ENCODE measurements at places on chromosomes 1 and 21.

GRCh38 chr1:20730690-20731056 lies 1.8 kb downstream of the SH2D5 start:
- DNase-seq, result no peak

DNA sequence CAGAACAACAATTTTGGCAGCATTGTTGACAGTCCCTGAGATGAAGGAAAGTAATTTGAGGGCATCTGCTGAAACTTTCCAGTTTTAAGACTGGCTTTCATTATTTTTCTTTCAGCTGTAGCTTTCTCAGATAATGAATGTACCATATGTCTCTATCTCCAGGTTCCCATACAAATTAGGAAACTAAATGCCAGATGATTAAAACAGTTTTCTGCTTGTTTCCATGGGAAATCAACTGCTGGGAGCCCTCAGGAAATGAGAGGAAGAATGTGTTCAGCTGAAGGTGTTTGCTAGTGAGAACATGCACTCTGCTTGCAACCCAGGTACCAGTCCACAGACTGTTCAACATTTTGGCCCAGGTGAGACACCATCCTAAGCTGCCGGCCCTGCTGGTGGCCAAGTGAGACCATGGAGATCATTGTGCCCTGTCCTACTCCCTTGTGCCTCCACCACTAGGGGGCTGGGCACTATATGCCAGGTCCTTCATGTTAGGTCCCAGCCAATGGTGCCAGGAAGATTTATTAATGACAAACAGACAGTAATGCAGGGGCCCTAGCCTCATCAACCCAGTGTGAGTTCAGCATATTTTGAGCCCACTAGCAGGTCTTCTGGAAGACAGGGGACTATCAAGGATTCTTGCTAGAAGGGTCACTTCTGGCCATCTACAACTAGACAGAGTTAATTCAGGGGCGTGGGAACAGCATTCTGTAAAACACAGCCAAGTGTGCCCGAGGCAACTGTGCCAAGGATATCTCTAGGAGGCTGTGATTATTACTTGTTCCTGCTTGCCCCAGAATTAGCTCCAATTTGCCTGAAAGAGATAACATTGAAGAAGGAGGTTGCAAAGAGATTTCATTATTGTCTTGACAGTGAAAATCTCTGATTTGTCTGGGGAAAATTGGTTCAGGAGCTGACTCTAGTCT lies 17.0 kb upstream of the LRRC8C start:
- DNase-seq, result no peak

GRCh38 chr1:24451746-24452145 lies 36.1 kb downstream of the NIPAL3 start:
- DNase-seq, result no peak

DNA sequence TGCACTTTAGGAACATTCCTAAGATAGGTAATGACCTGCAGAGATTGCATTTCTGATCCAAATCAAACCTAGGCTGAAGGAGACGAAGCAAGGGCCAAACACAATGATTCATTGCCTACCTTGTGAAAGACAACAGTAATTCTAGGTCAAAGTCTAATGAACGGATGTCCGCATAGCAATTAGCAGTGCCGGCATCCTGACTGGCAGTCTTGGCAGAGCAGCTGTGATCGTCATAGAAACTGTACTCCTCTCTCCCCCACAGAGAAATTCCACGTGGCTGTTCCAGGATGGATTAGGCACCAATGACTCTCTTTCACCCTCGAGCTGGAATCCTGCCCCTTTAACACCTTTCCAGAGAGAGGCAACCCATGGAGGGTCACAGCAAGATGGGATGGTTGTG lies 28.9 kb upstream of the VAV3 start:
- no peak for DNase-seq

DNA sequence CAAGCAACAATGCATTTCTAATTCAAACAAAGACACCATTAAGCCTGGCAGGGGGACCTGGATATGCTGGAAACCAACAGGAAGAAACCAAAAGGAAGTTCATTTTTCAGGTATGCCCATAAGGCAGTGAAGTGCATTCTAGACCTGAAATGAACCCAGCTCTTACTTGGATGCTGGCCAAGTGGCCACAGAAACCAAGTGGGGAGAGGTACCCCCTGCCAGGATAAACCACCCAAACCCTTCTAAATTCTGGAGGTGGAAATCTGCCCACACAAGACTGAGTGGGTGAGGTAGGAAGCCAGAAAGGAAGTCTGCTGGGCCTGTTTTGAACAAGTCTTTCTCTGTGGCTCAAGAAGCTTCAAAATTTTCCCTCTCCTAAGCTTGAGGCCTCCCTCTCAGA lies 2.6 kb downstream of the CD5L start:
- DNase-seq, result no peak

- no peak for DNase-seq
These were observed 20.5 kb downstream of the STPG1 start for GRCh38 chr1:24392982-24393650.

DNA sequence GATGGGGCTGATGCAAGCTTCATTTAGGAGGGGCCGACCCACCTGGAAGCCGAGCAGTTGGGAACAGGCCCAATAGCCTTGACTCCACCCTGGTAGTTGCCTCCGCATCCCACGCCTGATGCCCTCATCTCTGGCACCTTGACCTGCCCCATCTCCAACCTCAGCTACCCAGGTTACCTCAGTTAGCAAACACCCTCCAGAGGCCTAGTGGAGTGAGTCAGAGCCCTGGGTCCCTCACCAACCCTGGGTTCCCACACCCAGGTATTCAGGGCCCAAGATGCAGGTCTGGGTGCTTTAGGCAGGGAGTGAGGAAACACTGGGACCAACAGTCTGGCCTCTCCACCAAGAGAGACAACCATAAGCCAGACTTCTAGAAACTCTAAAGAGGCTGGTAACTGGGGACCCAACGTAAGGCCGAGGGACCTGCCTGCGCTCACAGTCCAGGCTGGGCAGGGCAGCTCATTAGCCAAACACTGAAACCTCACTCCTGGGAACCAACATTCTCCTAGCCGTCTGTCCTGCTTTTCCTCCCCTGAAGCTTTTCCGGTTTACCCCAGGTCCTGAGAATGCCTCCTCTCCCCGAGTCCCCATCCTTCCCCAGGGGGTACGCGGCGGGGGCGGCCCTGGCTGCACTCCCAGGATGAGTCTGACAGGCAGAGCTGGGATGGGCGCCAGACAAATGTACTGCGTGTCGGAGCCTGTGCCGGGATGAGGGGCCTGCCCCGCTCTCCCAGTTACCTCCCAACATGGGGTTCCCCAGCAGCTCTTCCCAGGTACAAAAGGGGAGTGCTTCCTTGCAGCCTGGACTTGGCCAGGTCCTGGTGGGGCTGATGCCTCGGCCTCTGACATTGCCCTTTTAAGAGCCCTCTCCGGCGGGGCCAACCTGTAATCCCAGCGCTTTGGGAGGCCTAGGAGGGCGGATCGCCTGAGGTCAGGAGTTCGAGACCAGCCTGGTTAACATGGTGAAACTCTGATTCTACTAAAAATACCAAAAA lies 8.9 kb upstream of the CELSR2 start:
- DNase-seq, result no peak

DNA sequence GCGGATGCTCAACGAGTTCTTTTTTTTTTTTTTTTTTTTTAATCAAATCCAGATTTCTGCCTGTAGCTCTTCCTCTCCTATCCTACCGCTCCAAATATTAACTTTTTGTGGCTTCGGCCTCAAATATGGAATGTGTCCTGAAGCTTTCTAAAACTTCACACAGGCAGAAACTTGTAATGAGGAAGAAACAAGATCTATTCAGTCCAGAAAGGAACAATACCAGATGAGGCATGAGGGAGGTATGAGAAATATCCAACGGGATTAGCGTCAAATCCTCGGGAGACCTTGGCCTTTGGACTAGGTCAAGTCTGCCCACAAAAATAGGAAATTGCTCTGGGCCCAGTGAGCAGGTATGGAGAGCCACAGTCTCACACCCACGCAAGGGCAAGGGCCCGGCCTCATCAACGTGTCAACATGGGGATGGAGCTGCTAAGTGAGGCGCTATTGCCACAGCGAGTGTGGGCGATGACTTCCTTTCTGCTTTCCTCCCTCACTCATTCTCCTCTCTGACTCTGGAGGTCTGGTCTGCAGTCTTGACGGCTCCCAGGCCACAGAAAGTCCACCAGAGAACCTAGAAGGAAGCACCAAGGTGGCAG lies 66.6 kb downstream of the BCAR3 start:
- DNase-seq, result no peak

DNA sequence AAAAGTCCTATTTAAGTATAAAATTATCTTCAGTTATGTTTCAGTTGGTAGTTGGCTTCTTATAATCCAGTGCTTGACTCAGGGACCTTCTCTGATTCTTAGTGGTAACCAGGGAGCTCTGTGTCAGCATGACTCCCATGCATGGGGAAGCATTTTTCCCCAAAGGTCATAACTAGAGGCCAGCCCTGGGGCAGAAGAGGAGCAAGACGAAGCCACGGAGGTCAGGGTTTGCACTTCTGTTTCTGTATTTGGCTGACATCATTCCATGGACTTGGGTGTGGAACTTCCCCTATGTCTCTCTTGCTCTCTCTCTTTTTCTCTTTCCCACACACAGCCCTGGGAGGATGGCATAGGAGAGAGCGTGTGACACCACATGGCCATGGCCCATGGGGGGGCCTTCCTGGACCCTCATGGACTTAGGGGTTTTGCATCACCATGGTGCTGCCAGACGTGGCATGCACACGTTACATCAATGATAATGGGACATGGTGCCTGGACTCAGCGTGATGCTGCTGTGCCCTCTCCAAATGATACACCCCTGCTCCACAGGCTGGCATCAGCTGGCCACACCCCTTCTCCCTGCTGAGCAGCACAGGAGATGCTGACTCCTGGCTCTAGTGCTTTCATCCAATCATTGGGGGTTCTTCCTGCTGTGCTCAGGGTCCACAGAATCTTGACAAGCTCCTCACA lies 260.5 kb downstream of the KCNJ6 start:
- DNase-seq, result no peak

DNA sequence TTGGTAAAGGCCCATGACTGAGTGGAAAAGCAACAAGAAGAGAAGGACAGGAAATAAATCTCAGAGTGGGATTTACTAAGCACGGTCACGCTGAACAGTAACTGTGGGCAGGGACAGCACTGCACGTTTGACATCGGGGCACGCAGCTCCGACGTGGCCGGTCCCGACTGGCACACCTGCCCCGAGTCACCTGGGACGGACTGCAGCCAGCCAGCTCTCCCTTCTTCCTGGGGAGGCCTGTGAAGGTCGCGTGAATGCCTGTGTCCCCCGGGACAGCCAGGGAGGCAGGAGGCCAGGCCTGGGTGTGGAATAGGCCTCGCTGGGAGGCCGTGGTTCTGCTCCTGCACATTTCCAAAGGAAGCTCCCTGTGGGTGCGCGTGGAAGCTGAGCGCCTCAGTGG lies 140.2 kb downstream of the PRDM16 start:
- no peak for DNase-seq

DNA sequence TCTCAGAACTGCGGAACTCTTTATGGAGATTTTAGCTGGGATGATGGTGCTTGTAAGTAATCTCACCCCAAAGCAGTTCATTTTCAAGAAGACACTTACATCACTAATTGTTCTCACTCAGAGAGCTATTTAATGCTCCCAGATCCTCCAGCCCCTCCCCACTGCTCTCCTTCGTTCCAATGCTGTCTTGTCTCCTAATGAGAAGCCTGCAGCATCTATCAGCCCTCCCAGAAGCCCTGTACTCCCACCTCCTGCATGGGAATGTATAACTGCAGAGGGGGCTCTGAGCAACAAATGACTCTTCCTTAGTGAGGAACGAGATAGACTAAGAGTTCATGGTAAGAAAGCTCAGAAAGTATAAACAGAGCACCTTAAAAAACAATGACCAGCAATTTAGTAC lies 377.4 kb upstream of the RUNX1 start:
- no peak for DNase-seq

DNA sequence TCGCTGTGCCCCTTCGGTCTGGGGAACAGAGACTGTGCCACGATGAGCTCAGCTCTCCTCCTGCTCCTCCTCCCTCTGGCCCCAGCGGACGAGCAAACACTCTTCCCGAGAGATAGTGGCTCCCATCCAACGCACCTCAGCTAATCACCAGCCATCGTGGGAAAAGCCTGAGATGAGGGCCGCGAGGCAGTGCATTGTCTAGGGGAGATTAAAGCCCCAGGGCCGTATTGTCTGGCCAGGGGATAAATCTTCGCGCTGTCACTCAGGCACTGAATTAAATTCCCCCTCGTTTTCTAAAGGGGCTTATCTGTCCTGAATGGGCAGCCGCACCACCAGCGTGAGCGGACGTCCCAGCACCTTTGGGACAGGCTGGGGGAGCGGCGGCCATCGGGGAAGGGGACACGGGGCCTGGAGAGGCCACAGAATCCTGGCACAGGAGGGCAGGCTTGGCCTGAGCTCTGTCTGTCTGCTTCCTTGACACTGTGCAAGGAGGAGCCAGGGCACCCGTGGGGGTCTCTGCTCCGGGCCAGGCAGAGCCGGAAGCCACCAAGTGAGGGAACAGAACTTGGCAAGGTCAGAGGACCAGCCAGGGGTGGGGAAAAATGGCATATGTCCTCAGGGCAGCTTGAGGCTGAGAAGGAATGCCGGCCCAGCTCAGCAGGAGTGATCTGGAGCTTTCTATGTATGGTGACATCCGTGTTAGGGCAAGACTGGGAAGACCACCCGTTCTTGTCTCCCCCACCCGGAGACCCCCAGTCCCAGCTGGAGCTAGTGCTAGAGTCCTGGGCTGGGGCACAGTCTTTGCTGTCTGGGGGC lies 32.3 kb downstream of the PRDM16 start:
- DNase-seq, result no peak

GRCh38 chr1:164971391-164971790 lies 385.1 kb downstream of the LMX1A start:
- DNase-seq, result no peak

GRCh38 chr1:212514056-212514614 lies 81.4 kb downstream of the NENF start:
- no peak for DNase-seq

GRCh38 chr1:246301553-246302250 lies 205.4 kb downstream of the SMYD3 start:
- DNase-seq, result no peak

GRCh38 chr1:201755200-201755599 lies 73.8 kb upstream of the IPO9 start:
- no peak for DNase-seq

DNA sequence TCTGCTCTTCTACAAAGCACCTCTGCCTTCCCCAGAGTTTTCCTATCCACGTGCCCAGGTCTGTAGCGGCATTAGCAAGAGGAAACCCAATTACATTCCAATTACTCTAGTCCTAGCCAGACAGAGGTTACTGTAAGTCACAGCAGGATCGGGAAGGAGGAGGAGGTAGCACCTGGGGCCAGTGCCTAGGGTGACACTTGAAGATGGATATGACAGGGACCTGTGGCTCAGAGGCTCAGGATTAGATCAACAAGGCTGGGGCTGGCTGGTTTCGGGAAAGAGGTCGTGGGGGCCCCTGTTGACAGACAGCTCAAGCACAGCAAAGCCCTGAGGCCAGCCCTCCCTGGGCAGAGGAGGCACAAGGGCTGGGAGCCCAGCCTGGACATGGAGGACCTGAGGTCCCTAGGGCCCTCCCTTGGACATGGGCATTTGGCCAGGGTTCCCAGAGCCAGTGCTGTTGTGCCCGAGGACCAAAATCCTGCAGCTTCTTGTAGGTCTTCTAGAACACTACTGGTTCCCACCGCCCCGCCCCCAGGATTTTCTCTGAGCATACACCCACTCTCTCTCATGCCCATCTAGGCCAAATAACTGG lies 3.0 kb upstream of the HCRTR1 start:
- DNase-seq, result no peak

GRCh38 chr1:66373157-66373591 lies 160.8 kb upstream of the SGIP1 start:
- DNase-seq, result no peak

- no peak for DNase-seq
These were observed 106.7 kb downstream of the SCMH1 start for GRCh38 chr1:41135196-41135947.

GRCh38 chr1:64330839-64331238 lies 127.4 kb downstream of the UBE2U start:
- DNase-seq, result no peak

Measured in NCI-H1930 (cell line).